NAMALWA (cell line): ENCODE measurements at places on chromosomes 11 and 22.

DNA sequence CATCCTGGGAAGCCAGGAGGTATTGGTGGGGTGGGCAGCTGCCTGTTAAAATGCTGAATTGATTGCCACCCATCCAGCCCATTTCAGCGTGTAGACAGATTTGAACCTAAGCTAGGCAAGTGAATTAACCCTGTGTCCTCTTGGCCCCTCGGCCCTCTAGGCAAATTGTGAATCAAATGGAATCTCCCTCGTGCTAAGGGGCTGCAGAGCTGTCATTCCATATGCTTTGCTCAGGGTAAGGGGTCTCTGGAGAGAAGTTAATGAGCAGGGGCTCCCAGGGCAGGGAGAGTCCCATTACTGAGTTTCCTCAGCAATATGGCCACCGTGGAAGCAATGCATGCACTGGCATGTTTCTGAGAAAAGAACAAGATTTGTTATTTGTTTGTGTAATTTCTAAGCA is 117.7 kb upstream of the RCN1 start:
- no peak for DNase-seq

- DNase-seq, result no peak
Measured at GRCh38 chr11:72762641-72763304, 10.6 kb upstream of the ARAP1 start.

GRCh38 chr11:1880746-1881441 is 10.8 kb downstream of the PRR33 start:
- peak; percentile 22 for DNase-seq

DNA sequence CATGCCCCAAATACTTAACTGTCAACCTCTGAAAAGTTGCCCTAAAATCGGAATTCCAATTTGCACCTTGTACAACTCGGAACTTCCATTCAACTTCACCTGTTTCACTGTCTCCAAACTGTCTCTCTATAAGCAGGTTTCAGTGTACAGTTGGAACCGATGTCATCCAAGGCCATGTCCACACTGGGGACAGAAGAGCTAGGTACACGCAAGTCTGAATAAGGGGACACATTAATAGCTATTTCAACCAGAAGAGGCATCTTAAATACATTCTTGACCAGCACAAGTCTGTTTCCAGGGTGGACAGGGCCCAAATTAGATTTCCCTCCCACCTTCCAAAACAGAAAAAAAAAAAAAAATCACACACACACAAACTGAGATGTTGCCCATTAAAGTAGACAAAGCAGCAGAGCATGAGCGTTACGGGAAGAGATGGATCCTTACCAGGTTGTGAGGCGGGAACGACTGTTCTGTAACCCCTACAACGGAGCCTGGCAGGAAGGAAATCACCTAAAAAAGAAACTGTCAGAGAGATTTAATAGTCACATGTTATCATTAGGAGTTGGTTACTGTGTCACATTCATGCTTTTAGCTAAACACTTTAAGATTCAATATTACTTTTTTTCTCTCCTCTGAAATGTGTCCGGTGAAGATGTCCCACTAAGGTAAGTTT is 1.7 kb downstream of the CREBZF start:
- peak; percentile 46 for DNase-seq

DNA sequence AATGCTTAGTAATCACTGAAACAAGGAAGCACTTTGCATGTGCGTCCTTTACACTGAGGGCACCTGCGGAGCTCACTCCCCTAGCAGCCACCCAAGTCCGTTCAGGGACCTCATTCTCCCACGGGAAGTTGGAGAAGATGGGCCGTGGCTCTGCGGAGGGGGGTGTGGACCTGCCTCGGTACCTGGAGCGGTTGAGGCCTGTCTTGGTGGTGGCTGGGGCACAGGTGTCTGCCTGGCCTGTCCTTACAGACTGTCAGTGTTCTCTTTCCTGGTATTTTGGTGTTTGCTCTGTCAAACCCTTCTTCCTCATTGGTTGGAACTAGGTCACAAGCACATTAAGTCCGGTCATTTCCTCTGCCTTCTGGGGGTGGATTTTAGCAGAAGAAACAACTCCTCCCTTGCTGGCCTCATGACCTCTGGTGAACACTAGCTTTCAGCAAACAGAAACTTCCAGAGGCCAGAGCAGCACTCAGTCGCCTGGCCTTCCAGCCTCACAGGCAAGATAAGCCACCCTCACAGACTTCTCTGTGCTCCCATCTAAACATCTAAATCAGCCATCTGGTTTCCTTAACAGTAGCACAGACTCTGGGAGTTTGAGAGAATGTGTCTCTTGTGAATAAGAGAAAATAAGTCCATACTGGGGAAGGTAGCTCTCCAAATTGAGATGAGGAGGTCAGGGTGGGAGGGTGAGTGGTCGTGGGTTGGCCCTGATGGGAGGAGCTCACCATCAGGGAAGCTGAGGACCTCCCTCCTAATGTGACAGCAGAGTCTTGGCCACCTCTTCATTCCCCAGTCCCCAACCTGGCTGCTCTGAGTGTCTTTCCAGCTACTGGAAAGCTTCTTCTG is 8.6 kb downstream of the SNAP29 start:
- no peak for DNase-seq

DNA sequence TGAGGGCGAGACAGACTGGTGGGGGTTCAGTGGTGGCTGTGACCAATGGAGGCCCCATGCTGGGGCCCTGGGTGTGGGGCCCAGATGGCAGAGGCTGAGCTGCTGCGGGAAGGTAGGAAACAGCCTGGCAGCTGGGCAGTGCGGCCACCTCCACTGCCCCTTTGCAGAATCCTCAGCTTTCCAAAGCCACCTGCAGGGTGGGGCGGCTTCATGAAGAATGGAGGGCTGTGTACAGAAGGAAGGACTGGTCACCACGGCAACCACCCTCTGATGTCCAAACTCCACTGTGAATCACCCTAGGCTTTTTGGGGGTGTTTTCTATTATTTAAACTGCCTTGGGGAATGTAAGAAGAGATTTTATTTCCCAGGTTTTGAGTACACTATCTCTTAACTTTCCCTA is 166.3 kb upstream of the NAV2 start:
- no peak for DNase-seq

- no peak for DNase-seq
Measured at GRCh38 chr11:20627701-20628100, 28.3 kb downstream of the SLC6A5 start.
